Spinal cord (tissue), 10 donors: ENCODE measurements at places on chromosomes 7 and 10.

DNA sequence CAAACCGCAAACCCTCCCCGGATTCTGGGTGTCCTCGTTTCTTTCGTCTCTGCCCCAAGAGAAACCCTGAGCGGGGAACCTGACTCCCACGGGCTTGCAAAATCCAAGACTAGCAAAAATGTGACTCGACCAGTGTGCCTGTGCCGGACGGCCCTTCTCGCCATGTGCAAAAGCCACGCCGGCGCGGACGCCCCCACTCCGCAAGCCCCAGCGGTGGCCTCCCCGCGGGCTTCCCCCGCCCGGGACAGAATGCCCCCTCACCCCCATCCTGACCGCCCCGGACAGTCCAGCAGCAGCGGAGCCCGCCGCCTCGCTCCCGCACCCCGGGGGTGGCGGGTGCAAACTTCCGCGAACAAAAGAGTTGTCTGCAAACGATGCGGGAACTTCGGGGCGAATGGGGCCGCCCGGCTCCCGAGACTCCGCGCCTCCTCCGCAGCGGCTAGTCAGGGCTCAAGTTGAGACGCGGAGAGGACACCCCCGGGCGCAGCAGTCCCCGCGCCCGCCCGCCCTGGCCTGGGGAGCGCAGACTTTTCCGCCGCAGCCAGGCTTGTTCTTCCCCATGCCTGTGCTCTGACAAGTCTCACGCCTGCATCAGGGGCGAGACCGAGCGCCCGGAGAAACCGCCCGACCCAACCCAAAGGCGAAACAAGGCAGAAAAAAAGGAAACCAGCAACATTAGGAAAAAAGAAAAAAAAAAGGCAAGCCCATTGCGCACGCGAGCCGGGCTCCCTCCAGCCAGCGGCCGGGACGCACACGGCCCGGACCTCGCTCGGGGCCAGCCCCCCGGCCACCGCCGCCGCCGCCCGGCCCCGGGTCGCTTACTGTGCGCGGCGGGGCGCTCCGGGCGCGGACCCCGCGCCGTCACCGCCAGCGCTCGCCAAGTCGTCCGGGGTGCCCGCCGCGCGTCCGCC lies 732 bp downstream of the FAM53B start:
- DNase-seq: no peak

- peak; percentile 82 for DNase-seq
Observed at GRCh38 chr7:108629651-108630400, 60.2 kb downstream of the DNAJB9 start.

DNA sequence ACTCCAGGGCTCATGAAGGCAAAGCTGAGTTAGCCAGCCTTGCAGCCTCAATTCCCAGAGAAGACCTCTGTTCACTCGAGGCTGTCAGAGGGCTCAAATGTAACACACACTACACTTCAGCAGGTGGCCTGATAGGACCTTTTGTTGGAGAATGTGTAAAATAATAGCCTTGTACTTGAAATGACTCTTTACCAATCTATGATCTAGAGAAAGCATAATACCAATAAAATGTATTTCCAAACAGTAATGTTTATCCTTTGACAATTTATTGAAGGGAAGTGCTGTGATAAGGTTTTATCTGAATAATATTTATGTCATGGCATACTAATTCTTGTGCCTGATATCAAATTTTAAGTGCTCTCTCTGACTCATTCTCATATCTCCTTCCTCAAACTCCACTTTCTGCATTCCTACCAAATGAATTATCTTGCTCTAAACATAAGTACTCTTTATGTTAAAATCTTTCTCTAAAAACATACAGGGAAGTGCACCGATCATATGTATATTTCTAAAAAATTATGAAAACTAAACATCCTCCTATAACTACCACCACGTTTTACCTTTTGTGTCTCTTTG lies 20.9 kb downstream of the CYP3A7 start:
- DNase-seq: no peak

GRCh38 chr10:121527690-121528089 lies 70.6 kb downstream of the FGFR2 start:
- no peak for DNase-seq

DNA sequence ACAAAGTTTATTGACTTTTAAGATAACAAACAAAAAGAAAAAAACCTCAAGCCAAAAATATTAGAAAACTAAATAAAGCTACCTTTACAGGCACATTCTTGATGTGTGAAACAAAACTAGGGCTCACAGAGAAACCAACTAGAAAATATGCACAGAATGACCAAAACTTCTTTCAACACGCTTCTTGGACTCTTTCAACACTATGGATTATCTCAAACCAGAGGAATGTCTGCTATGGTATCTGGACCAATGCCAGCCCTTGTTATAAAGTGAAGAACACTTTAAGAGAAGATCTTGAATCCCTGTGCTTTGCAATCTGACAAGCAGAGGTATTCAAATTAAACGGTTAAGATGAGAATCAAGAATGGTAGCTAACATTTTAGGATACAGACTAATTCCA lies 76.6 kb downstream of the DNAJC1 start:
- DNase-seq: no peak

DNA sequence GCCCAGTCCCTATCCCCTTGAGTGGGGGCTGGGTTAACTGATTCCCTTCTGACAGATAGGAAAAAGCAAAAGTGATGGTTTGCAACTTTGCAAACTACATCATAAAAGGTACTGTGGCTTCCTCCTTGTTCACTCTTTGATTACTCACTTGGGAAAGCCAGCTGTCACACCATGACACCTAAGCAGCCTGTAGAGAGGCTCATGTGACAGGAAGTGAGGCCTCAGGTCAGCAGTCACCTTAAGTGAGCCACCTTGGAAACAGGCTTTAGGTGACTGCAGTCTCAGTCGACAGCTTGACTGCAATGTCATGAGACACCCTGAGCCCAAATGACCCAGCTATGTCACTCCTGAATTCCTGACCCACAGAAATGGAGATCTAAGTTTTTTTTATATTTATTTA lies 4.3 kb upstream of the CHCHD2 start:
- no peak for DNase-seq

GRCh38 chr7:51226063-51226755 lies 90.4 kb downstream of the COBL start:
- DNase-seq: no peak

DNA sequence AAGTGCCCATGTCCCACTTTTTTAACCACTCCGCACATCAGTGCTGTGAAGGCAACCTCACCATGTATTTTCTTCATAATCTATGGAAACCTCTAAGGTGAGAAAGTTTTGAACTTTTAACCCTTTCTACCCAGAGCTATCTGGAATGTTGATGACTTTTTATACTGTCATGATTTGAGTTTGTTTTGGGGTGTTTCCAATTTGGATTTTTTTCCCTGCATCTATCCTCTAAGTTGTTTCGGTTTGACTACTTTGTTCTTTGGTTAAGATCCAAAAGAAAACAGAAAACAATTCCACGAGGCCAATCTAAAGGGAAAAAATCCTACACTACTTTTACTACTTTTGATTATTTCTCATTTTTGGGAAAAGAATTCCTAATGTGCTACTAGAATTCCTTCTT lies 279.7 kb downstream of the USP6NL start:
- DNase-seq: no peak

GRCh38 chr7:121620206-121620605 lies 224.1 kb upstream of the FAM3C start:
- DNase-seq: peak; percentile 23

DNA sequence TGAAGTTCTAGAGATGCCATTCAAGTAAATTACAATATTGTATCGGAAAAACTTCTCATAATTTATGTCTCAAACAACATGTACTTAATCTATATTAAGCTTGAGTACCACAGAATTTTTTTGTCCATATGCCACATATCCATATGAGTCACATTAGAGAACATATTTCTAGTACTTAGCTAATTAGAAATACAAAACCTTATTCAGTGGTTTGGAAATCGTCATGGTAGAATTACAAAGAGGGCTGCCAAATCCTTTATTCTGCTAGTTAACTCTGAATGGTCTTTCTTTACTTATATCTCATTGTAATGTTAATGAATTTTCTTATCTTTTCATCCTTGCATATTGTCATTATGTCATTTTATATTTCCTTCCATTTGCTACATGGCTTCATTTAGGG lies 9.0 kb upstream of the VIM start:
- DNase-seq: no peak

DNA sequence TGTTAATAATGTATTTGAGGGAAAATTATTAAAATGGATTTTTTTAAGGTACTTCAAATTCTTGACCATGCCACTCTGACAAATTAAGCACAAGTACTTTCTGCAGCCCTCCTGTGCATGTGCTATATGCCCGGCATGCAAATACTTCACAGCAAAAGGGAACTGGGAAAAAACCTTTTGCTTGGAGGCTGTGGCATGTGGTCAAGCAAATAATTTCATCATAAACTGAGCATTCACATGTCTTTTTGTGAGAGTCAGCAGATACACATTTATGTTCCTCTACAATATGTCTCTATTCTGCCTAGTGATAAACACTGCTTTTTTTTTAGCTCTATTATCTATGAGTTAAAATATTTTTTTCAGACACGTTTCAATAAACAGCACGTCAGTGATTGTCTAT lies 53.7 kb upstream of the SEMA3A start:
- no peak for DNase-seq

GRCh38 chr10:14415676-14416307 lies 85.1 kb upstream of the FRMD4A start:
- DNase-seq: no peak

- no peak for DNase-seq
Observed at GRCh38 chr7:113161050-113161449, 42.7 kb upstream of the SMIM30 start.

DNA sequence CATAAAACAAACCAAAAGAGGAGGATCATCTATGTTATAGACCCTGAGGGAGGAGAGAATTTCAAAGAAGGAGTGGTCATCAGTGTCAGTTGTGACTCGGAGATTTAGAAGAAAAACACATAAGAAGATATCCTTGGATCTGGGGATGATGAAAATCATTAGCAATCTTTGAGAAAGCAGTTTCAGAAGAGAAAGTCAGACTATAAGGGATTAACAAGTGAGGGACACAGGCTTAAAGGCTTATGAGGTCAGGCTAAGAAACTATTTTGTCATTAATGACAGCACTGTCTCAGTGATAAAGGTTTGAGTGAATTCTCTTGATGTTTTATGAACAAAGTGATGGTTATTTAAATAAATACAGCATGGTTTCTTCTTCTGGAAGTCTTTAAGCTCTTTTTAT lies 6.1 kb upstream of the GPR85 start:
- DNase-seq: no peak

GRCh38 chr7:47211519-47211973 lies 370.4 kb downstream of the TNS3 start:
- DNase-seq: no peak

GRCh38 chr7:770741-771166 lies 43.7 kb upstream of the PRKAR1B start:
- no peak for DNase-seq

DNA sequence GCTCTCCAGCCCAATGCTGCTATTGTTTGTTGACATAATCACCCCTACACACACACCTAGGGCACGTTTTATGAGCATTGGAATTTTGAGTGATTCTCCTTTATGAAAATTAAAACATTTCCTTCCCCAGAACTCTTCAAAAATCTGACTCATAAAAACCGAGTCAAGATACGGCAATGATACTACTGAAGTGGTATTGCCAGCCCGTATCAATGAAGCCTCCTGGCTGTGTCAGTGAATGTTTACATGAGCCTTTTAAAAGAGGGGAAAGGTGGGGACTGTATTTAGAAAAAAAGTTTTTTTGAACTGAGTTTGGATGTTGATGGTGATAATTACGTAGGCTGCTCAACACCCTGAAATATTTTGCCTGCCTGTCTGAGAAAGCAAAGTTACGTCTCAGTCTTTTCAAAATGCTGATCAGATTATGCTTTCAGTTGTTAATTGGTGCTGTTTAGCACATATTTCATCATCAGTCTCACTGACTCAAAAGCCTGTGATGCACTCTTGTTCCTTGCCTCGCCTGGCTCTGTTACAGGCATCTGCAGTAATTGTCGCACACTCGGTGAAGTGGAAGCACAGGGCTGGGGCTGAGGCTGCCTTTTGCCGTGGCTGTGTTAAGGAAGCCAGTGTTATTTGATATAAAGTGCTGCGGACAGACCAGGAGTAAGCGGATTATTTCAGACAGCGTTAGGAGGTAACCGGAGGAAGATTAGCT lies 157.4 kb upstream of the TCF7L2 start:
- no peak for DNase-seq

DNA sequence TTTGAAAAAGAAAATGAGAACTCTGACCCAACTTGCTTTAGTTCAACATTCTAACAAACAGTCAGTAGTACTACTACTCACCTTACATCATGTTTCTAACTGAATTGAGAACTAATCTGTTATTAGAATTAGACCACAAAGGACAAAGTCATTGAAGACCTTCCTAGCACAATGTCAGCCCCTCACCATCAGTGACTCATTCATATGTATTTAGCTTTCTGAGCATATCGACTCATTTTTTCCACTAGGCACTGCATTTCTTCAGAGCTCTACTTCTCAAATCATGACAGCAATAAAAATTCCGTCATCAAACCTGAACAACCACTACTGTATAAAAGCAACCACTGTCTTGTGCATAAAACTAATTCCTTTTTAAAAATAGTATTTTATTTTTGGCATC lies 4.4 kb upstream of the LRRN3 start:
- no peak for DNase-seq

GRCh38 chr10:113007343-113007771 lies 57.3 kb downstream of the TCF7L2 start:
- DNase-seq: no peak

- peak; percentile 16 for DNase-seq
Observed at GRCh38 chr10:29860166-29860565, 199.2 kb downstream of the JCAD start.

DNA sequence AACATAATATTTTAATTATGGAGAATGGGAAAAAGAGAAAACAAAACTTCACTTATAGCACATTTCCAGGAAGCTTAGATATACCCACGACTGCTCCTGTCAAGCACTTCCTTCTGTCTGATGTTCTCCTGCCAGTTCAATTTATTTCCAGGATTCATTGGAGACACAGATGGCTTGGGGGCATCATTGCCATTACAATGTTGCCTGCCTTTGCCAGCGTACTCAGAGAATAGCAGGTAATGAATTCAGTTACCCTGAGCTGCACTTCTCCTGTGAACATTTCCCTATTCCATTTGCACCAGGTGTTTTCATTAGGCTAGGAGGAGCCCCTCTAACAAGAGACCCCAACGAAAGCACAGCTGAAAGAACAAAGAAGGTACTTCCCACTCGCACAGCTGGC lies 33.7 kb downstream of the INSIG1 start:
- no peak for DNase-seq

DNA sequence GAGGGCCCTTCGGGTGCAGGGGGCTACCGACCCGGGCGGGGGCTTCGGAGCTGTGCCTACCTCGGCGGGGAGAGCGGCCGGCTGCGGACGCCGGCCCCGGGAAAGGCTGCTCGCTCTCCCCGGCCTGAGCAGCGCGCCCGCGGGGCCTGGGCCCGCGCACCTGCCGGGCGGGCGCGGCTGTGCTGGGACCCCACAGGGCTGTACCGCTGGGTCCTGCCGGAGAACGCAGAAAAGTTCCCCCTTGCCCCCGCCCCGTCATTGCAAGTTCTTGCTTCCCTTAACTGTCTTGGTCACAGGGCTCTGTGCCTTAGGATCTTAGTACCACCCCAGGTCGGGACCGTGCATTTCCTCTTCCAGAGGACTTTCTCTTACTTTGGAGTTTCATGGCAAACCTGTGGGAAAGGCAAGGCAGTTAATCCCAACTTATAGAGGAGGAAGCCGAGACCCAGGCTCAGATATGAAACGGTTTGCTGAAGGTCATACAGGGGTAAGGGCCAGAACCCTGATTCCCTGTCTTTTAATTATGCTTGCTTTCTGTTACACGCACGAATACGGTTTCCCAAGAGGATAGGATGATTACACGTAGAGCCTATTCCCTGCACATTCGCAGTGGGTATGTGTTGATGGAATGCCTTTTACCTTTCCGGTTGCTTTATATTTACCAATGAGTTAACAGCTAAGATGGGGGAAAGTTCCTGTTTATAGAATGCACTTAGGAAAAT lies 652 bp downstream of the PCGF5 start:
- DNase-seq: no peak

GRCh38 chr10:124728830-124729661 lies 15.1 kb downstream of the FAM53B start:
- no peak for DNase-seq
